ENCODE measurements at places on chromosomes 6 and 20.

- DNase-seq: no peak
Observed at GRCh38 chr20:41373931-41374920, 7.6 kb upstream of the EMILIN3 start.

DNA sequence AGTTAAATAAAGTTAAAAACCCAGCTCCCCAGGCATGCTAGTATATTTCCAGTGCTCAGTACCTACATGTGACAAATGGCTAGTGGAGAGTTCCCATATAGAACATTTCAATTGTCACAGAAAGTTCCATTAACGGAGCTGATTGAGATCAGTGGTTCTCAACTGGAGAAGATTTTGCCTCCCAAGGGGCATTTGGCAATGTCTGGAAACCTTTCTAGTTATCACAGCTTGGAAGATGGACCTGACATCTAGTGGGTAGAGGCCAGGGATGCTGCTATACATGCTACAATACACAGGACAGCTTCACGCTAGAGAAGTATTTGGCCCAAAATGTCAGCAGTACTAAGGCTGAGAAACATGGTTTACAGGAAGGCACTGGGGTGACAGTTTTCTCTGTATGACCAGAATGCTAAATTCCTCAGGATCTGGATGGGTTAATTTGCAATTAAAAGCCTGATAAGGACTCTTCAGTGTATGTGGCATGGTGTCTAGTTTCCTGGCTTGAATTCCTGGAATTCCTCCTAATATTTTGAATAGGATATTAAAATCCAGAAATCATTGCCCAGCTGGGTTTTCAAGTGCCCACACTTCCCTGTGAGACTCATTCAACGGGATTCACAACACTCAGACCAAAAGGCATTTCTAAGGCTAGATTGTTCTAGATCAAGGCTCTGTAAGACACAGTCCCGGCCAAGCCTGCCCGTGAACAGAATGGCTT is 84.7 kb upstream of the SALL4 start:
- no peak for DNase-seq

GRCh38 chr6:54291146-54291545 is 17.1 kb upstream of the TINAG start:
- DNase-seq: no peak

- no peak for DNase-seq
Observed at GRCh38 chr20:63848003-63848911, 13.0 kb upstream of the ABHD16B start.

DNA sequence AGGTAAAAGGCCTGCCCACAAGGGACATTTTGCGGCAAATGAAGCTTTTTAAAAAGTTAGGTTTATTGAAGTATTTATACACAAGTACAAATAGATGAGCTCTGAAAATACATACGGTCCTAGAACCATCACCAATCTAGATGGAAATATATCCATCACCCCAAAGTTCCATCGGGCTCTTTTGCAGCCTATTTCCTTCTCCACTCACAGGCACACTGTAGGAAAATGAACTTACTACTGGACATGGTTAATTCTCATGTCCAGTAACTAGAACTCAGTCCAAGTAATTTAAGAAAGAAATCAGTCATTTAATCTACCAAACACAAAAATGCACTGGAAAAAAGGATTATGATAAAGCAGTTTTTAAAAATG is 6.2 kb downstream of the PCNA start:
- no peak for DNase-seq

DNA sequence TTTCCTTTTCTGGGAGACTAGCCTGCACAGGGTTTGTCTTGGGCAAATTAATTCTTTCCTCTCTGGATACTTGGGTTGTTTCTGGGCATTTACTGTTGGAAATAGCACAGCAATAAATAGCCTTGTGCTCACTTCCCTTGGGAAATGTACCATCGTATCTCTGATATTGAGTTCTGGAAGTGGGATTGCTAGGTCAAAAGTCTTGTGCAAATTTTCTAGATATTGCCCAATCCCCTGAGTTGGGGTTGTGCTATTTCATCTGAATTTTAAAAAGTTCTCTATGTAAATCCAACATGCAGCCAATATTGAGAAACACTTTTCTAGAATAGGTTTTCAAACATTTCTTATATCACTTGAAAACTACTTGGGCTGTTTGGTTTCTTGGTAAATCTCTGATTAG is 64.0 kb upstream of the ELOVL5 start:
- no peak for DNase-seq

DNA sequence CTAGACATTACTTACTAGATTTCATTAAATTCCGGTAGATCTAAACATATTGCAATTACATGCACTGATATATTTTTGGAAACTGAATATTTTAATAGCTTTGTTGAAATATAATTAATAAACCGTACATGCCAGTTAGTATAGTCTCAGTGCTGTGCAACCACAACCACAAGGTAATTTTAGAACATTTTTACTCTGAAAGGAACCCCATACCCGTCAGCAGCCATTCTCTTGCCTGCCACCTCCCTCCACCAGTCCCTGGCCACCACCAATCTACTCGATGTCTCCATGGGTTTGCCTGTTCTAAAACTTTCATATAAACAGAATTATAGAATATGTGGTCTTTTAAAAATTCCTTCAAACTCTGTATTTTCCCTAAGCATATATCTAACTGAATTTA is 293.9 kb downstream of the THBS2 start:
- no peak for DNase-seq

DNA sequence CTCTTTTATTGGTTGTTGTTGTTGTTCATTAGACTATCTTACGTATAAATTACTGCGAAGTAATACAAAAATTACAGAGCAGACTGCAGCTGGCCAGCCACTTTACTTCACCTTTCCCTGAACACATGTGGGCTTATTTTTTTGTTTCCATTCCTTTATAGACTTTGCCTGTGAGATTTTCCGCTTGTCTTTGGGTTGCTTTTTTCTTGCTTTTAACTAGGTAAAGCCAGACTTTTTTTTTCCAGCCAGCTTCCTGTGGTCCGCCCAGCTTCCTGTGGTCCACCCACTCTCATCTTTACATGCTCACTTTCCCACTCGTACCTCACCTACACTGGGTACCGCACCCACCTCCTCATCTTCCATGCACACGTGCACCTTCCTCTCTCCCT is 79.0 kb downstream of the IPCEF1 start:
- no peak for DNase-seq

- no peak for DNase-seq
Observed at GRCh38 chr6:155248008-155249001, 15.5 kb upstream of the CLDN20 start.

DNA sequence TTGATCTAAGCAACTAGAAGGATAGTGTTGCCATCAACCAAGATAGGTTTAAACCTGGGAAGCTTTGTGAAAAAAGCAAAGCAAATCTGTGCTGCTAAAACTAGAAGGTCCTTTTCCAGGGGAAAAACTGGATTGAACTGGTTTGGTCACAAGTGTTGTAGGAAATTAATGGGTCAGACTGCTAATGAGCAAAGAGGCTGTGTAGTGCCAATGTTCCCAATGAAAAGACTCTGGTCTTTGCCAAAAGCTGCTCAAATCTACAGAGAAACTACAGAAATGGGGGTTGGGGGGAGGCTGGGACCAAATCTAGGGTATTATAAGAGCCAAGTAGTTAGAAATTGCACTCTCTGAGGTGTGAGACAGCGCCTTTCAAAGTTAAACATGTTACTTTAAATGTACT is 85.0 kb downstream of the PLCG1 start:
- DNase-seq: no peak

DNA sequence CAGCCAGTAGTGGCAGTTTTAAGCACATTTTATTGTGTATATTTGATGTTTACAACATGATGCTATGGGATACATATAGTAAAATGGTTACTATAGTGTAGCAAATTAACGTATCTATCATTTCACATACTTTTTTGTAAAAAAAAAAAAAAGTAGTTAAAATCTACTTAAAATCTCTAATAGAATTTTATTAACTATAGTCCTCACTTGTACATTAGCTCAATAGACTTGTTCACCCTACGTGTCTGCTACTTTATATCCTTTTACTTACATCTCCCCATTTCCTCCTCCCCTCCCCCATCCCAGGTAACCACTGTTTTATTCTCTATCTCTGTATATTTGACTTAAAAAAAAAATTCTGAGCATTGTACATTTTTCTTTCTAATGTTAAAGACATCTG is 23.0 kb downstream of the GTPBP2 start:
- no peak for DNase-seq

GRCh38 chr6:130381459-130382380 is 15.9 kb downstream of the TMEM200A start:
- peak; percentile 46 for DNase-seq
